ENCODE measurements at places on chromosomes 1 and 21.

DNA sequence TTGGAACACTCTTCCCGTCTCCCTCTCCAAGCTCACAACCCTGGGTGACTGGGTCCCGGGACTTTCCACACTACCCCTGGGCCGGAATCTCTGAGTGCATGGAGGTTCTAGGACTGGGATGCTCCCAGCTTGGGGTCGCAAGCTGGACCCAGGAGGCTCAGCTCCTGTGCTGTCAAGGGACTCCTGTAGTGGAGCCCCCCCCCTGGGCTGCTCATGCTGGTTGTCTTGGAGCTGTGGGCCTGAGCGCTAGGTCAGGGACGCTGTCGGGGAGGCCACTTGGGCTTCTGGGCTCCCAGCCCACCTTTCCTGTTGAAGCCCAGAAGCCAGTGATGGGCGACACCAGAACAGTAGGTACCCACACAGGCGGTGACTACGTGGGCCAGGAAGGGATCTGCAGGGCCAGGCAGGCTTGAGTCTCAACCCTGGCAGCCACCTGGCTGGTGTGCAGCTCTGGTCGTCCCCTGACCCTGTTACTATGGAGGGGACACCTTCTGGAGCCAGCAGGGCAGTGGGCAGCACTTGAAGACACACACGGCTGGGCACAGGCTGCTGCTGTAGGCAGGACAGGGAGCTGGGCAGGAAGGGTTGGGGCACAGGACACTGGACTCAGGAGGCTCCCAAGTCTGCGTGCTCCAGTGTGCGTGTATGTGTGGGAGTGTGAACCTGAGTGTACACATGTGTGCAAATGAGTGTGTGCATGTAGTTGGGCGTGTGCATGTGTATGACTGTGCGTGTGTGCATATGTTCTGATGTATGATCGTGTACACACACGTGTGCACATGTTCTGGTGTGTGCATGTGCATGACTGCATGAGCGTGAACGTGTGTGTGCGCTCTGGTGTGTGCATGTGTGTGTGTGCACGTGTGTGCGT lies 3.0 kb downstream of the MMEL1 start:
- DNase-seq: no peak

- no peak for DNase-seq
These were observed 6.5 kb downstream of the SLC30A7 start for GRCh38 chr1:100902365-100902764.

- DNase-seq: no peak
These were observed 1760.3 kb downstream of the NCAM2 start for GRCh38 chr21:22758478-22758877.

GRCh38 chr21:33731447-33731846 lies 89.1 kb downstream of the ITSN1 start:
- DNase-seq: no peak

- DNase-seq: peak; percentile 78
These were observed 32.2 kb upstream of the MED18 start for GRCh38 chr1:28296401-28297261.

- no peak for DNase-seq
These were observed 11.2 kb upstream of the CD84 start for GRCh38 chr1:160590488-160590887.

DNA sequence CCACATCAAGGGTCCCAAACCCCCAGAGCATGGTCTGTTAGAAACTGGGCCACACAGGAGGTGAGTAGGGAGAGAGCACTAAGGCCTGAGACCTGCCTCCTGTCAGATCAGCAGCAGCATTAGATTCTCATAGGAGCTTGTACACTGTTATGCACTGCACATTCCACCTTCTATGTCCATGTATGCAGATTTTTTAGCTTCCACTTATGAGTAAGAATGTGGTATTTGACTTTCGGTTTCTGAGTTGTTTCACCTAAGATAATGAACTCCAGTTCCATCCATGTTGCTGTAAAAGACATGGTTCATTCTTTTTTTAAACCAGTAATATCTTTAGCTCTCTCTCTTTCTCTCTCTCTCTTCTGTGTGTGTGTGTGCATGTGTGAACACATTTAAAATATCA lies 663 bp upstream of the GBP6 start:
- no peak for DNase-seq

GRCh38 chr1:58358346-58358745 lies 188.2 kb downstream of the OMA1 start:
- no peak for DNase-seq
